Activated T-helper 1 cell treated with anti-CD3 and anti-CD28 coated beads, Interleukin-12 subunit alpha, Interleukin-12 subunit beta, Interleukin-2, Interleukin-4 antibody, amounts not matched to agents 30 ng/mL and 10 ng/mL and 1 ng/mL, durations not matched to agents 14 hours and 24 hours and 36 hours (primary cell): ENCODE measurements at places on chromosomes 1 and 21. TPM values are rescaled to one million over a fixed set of nuclear protein-coding genes. Genes with fewer than 3 reads are reported as not detected.

DNA sequence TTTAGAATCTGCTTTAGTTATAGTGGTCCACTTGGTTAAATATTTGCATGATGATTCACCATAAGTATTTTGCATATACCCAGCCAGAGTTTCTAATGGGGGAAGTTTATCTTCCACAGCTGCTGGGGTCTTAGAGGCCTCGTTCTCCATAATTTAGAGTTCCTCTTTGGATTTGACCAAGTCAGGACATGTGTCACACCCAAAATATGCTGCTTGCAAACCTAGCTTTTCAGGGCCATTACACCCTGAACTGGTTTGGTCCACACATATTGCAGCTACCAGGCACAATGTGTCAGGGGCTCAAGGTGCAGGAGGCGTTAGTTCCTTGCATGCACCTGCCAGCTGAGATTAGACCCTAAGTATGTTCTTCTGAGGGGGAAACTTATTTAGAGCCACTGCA lies 17.1 kb upstream of the FMO4 start:
- DNase-seq, result no peak

- DNase-seq, result no peak
These were observed 343.9 kb upstream of the DPYD start for GRCh38 chr1:98264727-98265126.

DNA sequence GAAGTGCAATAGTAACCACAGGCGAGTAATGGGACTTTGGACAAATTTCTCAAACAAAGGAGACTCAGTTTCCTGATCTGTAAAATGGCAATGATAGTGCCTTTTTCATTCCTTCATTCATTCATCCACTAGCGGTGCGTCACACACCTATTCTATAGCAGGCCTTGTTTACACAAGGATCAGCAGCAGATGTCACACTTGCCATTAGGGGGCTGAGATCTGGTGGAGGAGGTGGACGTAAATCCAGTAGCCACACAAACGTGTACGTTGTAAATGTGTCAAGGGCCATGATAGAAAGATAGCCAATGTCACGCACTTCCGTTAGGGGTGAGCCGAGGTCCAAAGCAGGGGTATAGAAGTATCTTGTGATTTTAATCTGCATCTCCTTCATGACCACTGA lies 34.2 kb downstream of the SERINC2 start:
- no peak for DNase-seq

DNA sequence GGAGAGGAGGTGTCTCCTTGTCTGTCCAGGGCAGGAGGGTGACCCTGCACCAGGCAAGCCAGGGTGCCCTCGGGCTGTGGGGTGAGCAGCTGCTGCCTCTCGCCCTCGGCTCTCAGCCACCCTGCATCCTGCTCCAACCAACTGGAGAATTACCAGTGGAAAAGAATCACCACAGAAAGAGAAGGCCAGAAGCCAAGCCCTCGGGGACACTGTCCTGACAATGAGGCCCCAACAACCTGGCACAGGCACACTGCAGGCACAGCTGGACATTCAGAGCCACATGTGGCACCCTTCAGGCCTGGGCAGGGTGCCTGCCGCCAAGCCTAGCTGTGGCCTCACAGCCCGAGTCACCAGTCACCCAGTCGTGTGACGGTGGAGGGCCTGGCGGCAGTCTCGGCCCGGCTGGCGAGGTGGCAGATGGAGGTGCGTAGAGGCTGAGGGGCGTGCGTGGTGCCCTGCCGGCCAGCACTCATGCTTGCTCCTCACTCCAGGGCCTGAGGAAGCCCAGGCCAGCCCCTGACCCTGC lies 12.0 kb downstream of the MEGF6 start:
- no peak for DNase-seq

DNA sequence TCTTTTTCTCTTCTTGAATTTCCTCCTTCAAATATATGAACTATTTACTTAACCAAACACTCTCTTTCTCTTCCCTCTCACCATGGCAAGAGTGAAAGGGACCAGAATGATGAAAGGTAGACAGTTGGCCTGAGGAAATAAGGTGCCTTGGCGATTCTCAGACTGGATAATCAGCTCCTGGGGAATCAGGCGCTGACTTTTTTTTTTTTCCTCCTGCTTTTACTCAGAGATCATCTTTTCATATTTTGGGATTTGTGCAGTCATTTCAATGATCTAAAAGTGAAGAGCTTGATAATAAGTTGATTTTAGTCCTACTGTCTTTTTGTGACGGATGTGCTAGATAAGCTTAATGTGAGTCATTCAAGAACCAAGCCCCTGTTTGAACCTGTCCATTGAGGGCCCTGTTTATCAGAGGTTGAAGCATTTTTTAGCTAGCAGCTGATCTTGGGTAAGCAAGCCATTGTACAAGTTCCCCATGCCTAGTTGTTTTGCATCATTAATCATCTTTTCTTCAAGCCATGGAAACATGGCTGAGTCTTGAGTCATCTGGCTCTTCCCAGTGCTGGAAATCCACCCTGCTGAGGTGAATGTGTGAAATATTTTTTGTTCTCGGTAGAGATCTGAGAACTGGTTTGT lies 40.8 kb downstream of the ITSN1 start:
- DNase-seq, result no peak

GRCh38 chr21:43318841-43319781 lies 107.8 kb downstream of the SIK1 start:
- DNase-seq, result no peak

GRCh38 chr1:6110326-6110725 lies 64.6 kb downstream of the KCNAB2 start:
- no peak for DNase-seq

GRCh38 chr1:156412653-156413321 lies 43.8 kb downstream of the RHBG start:
- DNase-seq, result no peak

DNA sequence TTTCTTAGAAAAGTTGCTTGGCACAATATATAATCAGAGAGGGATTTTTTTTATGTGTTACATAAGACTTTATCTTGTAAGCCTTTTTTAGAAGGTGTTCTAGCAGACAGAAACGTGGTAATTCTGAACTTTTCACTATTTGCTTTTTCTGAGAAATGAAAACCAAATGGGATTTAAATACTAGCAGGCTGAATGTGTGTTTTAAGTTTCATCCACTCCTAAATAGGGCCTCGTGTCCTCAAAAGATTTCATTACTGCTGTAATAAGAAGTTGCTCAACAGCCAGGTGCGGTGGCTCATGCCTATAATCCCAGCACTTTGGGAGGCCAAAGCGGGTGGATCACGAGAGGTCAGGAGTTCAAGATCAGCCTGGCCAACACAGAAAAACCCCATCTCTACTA lies 44.7 kb upstream of the FMO2 start:
- no peak for DNase-seq

DNA sequence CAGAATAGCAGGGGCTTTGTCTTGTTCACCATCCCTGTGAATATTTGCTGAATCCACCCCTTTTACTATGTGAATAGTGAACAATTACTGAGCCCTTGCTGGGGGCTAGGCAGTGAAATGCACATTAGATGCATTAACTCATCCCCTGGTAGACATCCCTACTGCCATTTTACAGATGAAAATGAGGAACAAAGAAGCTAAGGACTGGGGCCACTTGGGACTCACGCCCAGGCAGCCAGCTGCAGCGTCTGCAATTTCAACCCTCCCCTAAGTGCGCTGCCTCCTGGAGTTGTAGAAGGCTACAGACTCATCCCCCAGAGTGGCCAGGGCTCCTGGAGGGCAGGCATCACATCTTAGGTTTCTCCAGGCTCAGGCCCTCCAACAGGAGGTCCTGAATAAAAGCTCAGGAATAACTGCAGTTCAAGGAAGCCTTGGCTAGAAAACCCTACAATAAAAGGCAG lies 31.6 kb downstream of the CAPZB start:
- DNase-seq, result no peak

GRCh38 chr1:33443705-33444180 lies 12.8 kb upstream of the PHC2 start:
- DNase-seq, result no peak

- no peak for DNase-seq
These were observed 326.8 kb downstream of the HLX start for GRCh38 chr1:221206076-221206475.

DNA sequence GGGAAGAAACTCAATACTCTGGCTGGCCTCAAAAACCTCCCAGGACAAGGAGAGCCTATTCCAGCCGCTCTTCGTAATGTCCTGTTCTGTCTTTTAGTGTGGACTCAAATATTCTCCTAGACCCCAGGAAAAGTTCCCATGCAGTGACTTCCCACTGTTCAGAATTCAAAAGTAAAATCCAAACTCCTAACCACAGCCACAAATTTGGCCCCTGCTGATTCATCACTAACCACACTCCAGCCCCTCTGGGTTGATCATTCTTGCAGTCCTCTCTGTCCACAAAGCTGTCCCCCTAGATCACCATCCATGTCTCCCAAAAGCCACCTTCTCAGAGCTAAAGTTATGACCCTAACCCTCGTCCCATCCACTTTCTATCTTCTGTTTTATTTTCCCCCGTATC lies 5.1 kb downstream of the CTNNBIP1 start:
- DNase-seq, result no peak

DNA sequence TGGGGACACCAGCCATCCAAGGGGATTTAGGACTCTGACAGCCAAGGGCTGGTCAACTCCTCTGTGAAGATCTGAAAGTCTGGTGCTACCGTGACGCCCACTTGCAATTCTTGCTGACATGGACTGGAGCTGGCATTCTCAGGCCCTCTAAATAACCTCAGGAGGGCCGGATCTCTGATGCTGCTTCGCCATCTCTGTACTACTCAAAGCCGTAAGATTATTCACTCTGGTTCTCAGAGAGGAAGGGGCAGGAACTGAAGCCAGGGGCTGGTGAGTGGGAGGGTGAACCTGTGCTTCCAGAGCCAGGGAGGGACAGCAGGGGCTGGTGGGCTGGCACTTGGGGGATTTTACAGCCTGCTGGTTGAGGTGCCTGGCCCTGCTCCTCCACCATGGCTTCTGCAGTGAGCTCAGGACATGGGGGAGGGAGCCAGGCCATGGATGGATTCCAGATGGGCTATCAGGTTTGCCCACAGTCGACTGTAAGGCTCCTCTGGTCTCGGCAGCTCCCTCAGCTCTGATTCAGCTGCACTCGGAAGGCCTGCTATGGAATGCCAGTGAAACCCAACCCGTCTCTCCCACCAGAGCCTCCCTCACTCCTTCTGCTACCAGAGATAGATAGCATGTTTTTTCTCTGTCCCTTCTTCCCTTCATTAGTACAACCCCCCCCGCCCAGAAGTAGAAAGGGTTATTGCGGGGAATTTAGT lies 84.5 kb downstream of the PLXNA2 start:
- no peak for DNase-seq

GRCh38 chr1:178019622-178020021 lies 49.8 kb upstream of the SEC16B start:
- DNase-seq, result no peak

DNA sequence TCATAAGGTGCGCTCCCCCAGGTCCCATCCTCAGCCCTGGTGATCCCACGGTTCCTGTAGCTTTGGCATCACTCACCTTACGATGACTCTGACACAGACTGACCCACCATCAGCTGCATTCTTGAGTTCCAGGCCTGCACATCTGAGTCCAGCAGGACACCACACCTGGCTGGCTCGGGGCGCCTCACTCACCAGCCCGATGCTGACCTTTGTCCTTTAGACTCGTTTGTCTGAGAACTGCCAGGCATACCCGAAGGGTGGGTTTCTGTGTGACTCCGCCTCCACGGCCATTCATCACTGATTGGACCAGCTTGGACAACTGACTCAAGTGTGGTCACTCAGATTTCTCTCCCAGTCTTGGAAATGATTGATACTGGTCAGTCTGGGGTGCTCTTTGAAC lies 129.4 kb upstream of the CSF3R start:
- no peak for DNase-seq

GRCh38 chr1:248847181-248847955 lies 9.3 kb downstream of the ZNF672 start:
- no peak for DNase-seq

- DNase-seq, result no peak
These were observed 151.7 kb downstream of the SEC16B start for GRCh38 chr1:177817937-177818875.

GRCh38 chr1:93346421-93346993 lies 800 bp downstream of the DR1 start:
- DNase-seq, result peak; percentile 20

- no peak for DNase-seq
These were observed 78.3 kb downstream of the PGM1 start for GRCh38 chr1:63671514-63671913.

DNA sequence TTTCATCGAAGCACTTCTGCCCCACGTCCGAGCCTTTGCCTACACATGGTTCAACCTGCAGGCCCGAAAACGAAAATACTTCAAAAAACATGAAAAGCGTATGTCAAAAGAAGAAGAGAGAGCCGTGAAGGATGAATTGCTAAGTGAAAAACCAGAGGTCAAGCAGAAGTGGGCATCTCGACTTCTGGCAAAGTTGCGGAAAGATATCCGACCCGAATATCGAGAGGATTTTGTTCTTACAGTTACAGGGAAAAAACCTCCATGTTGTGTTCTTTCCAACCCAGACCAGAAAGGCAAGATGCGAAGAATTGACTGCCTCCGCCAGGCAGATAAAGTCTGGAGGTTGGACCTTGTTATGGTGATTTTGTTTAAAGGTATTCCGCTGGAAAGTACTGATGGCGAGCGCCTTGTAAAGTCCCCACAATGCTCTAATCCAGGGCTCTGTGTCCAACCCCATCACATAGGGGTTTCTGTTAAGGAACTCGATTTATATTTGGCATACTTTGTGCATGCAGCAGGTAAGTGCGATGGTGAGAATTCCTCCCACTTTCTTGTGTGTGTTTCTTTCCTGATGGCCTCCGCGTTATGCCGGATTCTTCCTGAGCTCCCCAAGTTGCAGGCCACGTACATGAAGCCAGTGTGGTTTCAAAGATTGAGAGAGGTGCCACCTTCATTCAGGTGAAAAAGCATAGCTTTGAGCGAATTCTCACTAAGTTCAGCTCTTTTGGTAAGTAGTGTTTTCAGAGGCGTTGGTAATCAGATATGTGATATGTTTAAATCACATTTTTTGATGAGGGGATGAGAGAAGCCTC lies 6.0 kb downstream of the NFIA start:
- no peak for DNase-seq

GRCh38 chr1:85494904-85495266 lies 29.9 kb upstream of the DDAH1 start:
- DNase-seq, result no peak

DNA sequence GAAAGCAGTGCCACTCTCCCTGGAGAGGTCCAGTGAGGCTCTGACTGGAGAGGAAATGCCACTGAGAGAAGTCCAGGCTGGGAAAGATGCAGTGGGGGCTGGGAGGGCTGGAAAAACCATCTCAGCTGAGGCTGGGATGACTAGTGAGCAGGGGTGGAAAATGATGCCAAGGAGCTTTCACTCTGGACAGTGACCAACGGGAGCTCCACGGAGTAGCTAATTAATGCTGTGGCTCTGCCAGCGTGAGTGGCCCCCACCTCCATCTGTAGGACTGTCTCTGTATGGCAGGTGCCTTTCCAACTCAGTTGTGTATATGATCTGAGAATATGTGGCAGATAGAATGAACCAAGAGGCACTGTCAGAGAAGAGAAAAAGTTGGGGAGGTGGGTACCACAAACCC lies 86.7 kb downstream of the DDX20 start:
- DNase-seq, result no peak

KIF21B gene
- total RNA-seq, result 50.4 and 52.0 TPM in 2 replicates

RIMS3 gene
- total RNA-seq, result 1.5 and 1.9 TPM in 2 replicates

AMY1A gene
- total RNA-seq, result not detected in 2 replicates

GSTM5 gene
- 0.08 TPM in 1 of 2 replicates, not detected in the other for total RNA-seq

BRDT gene
- not detected in 2 replicates for total RNA-seq

SYNJ1 gene
- 13.1 and 13.7 TPM in 2 replicates for total RNA-seq

WNT4 gene
- not detected in 2 replicates for total RNA-seq

KCNH1 gene
- not detected in 2 replicates for total RNA-seq

FCGR3A gene
- not detected in 2 replicates for total RNA-seq

ATP1A1 gene
- total RNA-seq, result 238 and 240 TPM in 2 replicates

JAM2 gene
- 0.29 TPM in 2 replicates for total RNA-seq
